ENCODE measurements at places on chromosomes 1 and 21.

GRCh38 chr1:8334106-8334851 is 16.4 kb downstream of the SLC45A1 start:
- DNase-seq: no peak

DNA sequence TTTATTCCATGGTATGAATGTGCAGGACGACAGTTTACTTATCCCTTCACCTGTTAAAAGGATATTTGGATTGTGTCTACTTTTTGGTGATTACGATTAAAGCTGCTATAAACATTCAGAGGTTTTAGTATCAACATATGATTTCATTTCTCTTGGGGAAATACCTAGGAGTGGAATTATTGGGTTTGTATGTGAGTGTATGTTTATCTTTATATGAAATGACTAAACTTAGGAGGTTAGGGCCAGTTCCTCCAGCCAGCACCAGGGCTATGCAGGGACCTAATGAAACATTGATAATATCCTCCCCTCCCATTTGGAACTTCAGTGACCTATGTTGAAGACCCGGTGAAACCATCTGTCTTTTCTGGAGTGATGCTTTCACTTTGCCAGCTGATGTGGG is 13.8 kb downstream of the TMEM51 start:
- no peak for DNase-seq

DNA sequence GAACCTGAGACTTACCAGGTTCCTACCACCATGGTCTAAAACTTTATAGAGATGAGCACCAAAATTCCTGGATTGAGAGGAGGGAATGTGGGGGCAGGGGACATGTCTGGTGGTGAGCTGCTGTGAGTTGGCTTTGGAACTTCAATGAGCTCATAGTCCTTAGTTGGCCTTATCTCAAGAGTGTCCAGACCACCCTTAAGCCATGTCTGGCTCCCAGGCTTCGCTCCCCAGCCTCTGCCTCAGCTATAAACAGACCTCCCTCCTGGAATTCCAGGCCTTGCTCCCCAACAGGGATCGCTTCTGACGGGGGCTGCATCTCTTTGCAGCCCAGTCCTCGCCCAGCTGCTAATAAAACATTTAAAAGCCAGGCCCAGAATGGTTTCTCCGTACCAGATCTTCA is 19.5 kb downstream of the ATF3 start:
- DNase-seq: no peak

DNA sequence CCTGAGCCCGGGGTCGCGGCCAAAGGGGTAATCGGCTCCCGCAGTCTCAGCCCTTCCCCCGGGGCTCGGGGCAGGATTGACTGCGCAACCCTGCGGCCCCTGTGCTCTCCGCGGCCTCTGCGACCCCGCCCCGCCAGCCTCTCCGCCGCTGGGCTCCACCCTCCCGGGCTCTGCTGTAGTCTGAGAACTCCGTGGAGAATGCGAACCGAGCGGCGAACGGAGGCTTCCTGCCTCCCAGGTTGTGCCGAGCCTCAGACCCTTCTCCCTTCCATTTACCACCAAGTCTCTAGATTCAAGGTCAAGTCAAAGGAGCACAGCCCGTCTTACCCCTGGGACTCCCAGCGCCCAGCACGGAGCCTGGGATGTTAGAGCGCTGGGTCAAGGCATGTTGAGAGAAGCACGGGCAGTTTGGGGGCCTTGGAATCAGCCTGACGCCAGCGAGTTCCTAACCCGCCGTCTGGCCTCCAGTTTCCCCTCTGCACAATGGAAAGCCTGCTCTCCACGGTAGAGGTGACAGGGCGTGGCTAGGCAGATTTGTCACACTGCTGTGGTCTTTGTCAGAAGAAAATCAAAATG is 3.0 kb downstream of the ATP2B4 start:
- no peak for DNase-seq

GRCh38 chr1:117886101-117886795 is 43.2 kb downstream of the GDAP2 start:
- no peak for DNase-seq

DNA sequence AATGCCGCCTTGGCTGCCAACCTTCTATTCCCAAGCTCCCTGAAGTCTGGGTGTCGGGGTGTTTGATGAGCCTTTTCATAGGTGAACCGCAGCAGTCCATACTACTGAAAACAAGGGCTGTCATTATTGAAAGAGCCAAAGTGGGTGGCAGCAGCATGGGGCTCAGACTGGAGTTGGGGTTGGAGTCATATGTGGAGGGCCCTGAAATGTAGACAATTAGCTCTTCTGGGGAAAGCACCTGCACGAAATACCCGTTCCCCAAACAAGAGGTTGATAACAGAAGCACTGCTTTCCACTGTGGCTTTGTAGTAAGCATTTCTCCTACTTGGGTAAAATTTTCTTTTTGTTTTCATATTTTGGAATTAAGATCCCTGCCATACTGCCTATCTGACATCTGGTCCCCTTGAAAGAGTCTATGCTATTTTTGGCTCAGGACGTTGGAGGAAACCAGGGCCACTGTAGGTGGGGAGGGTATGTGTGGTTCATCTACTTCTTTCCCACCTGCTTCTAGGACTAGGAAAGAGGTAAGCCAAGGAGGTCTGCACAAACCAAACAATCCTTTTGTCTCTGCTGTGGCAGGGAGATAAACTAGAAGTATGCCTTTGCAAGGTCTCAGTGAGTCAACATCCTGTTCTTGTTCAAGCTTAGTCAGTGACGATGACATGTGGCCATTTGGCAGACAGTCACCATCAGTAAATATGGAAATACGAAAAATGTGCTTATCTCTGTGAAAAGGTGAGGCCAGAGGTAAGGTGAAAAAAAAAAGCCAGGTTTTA is 197.0 kb upstream of the UBE2U start:
- DNase-seq: peak; percentile 19

- no peak for DNase-seq
Observed at GRCh38 chr1:180966744-180967536, 54.2 kb downstream of the KIAA1614 start.

DNA sequence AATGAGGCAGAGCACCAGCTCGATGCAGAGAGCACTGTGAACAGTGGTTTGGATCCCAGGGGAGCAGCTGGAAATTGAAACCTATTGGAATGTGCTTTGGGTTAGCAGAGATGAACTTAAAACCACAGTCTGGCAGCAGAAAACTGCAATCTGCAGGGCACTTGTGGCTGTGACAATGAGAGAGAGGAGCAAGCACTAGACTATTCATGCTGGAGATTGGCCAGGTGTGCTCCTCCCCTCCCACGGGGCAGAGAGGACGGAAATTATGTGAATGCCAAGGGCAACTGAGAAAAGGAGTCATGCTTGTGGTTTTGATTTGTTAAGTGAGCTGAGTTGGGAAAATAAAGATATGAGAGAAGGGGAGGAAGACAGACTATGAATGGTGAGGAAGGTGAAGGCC is 38.1 kb downstream of the HSD3B2 start:
- no peak for DNase-seq

- DNase-seq: no peak
Observed at GRCh38 chr21:17818186-17819113, 706 bp downstream of the C21orf91 start.

GRCh38 chr1:238370599-238370998 is 479.9 kb upstream of the ZP4 start:
- DNase-seq: no peak

GRCh38 chr21:39346671-39347331 is 2.1 kb downstream of the HMGN1 start:
- no peak for DNase-seq

DNA sequence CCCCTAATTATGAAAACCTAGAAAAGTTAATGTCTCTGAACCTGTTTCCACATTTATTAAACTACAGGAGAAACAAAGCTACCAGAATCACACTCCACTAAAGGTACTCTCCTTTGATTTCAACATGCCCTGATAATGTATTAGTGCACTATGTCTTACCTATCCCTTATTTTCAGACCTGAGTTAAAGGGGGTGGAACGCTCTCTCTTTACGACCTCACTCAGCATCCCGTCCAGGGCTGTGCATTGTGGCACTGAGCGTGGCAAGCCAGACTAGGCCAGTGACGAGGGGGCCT is 678 bp downstream of the LSM10 start:
- no peak for DNase-seq

- DNase-seq: peak; percentile 4
Observed at GRCh38 chr1:197692965-197693364, 82.3 kb downstream of the DENND1B start.

- no peak for DNase-seq
Observed at GRCh38 chr1:94817712-94818111, 2.4 kb upstream of the SLC44A3 start.

- no peak for DNase-seq
Observed at GRCh38 chr1:5954964-5955363, 37.3 kb downstream of the NPHP4 start.

GRCh38 chr1:181658581-181658980 is 175.3 kb downstream of the CACNA1E start:
- no peak for DNase-seq

GRCh38 chr1:56898005-56898373 is 43.4 kb downstream of the C8A start:
- DNase-seq: no peak

DNA sequence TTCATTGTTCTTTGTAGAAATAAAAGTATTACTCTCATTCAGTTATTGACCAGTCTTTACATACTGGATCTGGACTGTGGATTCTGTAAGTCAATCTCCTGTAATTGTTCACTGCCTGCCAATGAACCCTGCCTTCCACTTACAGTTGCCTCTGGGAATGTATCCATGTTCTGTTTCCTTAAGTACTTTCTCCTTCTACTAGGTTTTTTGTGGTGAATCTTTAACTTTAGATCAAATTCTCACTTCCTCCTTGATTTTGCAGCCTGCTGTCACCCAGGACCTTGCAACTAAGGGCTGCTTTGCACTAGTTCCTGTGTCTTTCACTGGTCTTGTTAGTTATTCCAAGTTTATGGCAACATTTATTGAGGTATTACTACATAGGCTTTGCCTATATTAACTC is 28.2 kb upstream of the ANKRD13C start:
- DNase-seq: no peak

DNA sequence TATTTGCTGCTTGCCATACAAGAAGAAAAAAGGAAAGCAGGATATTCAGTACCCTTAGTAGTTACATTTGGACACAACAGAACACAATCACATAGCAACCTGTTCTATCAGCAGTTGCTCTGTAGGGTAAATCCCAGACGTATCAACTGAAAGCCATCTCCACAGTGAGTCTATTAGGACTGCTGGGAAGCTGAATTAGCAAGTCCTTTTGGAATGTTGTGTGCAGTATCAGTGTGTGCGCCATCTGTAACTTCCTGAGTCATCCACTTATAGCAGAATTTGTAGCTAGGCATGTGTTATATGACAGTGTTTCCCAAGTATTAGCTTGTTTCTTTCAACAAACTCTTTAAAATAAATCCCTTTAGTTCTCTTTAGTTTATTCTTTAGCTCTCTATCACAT is 21.3 kb downstream of the CCDC30 start:
- no peak for DNase-seq

DNA sequence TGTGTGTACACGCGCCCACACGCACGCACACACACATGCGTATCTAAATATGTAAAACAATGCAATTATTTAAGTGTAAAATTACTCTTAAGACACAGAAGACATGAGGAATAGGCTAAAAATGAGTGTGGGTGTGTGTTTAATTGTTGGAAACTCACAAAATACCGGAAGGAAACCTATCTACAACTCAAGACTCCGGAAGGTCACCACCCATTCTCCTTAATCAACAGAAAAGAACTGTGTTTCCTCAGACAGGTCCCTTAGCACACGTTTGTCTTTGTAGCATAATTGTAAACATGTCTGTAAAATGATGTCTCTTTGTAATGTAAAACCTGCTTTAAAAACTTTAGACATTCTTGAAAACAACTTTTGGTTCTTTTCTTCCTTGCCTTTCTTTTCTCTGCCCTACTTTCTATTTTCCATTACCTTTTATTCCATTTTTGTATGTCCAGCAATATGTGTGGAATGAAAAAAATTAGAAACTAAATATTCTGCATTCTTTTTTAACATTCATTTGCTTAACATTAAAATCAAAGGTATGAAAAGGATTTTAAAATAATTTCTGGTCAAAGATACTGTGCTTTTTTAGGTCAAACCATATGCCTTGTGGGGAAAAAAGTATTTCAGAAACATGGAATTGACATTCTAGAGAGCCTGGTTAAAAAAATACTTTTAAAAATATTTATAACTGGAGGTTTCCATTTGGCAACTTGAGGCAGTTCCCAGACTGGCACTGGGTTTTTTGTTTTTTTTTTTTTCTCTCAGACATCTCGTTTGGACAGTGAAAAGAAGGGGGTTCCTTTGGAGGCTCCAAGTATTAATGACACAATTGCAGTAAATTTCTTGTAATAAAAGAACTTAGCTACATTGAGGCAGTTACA is 46.2 kb downstream of the ATP5PF start:
- DNase-seq: no peak

GRCh38 chr1:23122023-23122748 is 46.5 kb downstream of the LUZP1 start:
- DNase-seq: no peak

- DNase-seq: no peak
Observed at GRCh38 chr21:27104846-27105431, 138.1 kb upstream of the ADAMTS5 start.

- DNase-seq: peak; percentile 27
Observed at GRCh38 chr1:204975568-204976235, 67.3 kb upstream of the CNTN2 start.

DNA sequence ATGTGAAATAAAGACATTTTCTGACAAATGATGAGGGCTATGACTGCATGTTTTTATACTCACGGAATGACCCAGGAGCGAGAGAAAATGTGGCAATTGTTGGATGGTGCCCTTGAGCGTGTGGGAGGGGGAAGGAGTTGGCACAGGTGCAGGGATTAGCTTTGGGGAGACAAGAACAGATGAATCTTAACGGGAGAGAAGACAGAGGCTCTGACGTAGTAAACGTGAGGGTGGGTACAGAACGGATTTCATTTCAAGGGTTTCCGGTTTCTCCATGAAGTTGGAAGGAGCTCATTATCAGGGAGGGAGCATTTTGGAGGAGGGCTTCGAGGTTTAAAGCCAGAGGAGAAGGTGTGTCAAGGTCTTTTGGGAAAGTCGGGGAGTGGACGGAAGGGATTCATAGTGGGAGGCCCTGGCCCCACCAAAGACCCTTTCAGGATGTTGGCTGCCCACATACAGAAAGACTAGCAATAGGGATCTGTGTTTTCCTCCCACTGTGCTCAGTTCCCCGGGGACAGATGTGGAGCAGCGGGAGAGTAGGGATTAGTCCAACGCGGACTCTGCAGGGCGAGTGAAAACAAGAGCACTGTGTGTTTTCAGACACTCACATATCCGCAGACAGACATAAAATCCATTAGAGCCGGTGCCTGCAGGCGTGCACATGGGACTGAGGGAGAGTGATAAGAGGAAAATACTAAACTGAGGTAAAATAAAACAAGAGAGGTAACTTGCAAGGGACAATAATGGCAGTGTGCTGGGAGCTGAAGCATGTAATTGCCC is 584.1 kb downstream of the AJAP1 start:
- DNase-seq: no peak

GRCh38 chr1:14184454-14184853 is 414.0 kb upstream of the KAZN start:
- DNase-seq: no peak

Data from HCT116 (cell line).